ENCODE measurements at places on chromosomes 7 and 10.
A peak's percentile ranks its signal among the peaks of the same experiment; 100 is the strongest.

DNA sequence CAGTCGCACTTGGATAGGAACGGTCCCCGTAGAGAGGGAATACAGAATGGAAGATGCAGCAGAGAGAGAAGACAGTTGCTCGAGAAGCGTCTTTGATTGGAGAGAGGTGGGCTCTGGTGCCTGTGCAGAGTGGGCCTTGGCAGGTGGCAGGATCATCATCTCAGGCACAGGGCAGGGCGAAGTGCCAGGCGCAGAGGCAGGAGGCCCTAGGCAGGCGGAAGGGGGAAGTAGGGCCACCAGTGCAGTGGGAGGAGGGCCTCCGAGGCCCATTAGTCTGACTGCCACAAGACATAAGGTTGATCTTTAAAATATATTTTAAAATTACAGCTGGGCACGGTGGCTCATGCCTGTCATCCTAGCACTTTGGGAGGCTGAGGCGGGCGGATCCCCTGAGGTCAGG is 10.1 kb downstream of the CARD11 start:
- DNase-seq = no peak

DNA sequence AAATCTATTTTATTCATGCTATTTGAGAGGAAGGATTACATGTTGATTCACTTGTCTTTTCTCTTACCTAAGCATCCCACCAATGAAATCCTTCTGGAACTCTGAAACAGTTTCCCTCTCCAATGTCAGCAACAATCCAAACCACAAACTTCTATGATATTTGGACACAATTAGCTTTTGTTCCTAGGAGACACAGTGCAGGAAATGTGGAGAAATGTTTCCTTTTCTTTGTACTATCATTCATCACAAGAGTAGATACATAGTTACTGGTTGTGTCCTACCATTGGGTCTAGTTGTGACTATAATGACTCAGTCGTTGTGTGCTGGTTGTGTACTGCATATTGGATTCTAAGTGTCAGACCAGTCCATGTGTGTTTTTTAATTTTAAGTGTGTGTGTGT is 156.8 kb upstream of the MAGI2 start:
- DNase-seq = peak; percentile 58

- peak; percentile 77 for DNase-seq
These were observed 309.7 kb downstream of the EXOC4 start for GRCh38 chr7:133562621-133563020.

DNA sequence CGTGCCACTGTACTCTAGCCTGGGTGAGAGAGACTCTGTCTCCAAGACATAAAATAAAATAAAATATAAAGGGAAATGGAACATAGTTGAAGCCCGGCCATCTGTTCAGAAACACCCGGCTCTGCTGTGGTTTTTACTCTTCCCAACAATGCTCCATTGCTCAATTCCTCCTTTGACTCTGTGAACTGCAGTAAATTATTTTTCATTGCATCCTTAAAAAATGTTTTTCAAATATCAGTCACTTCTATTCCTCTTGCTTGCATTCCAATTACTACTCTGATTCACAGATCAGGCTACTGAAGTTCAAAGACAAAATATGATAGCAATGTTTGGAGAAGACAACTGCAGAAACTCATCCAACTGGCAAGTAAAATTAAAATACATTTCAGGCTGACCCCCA is 983.0 kb downstream of the SORCS1 start:
- DNase-seq = peak; percentile 87
